T47D (cell line): ENCODE measurements at places on chromosomes 11 and 22.

GRCh38 chr11:118878163-118878563, 5.5 kb upstream of the CXCR5 start:
- DNase-seq = no peak

DNA sequence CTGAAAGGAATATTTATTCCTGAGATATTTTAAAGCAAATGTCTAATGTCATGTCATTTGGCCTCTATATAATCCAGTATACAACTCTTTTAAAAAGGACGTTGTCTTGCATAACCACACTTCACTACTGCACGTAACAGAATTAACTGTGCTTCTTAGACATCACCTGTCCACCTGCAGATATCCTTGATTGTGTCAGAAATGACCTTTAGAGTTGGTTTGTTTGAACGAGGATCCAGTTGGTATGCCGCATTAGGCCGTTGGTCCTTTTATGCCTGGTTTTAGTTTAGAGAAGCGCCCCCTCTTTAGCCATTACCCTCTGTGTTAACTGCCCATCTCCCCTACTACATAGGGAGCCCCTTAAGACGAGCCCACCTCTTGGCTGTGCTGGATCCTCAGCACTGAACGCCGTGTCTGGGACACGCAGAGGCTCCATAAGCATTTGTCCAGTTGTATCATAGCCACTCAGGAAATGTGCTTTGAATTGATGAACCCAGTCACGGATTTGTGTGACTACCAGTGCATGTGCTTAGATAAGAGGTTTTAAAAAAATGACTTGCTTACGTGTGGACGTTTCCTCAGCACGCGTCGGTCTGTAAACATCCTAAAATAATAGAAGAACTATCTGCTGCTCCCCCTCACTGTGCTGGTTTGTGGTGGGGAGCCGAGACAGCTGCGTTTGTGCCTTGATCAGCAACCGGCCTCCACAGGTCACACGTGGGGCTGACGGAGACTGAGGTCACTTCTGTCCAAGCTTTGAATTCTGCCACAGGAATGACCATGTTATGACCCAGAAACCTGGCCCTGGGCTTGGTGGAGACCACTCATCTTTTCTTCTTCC, 4.0 kb downstream of the MICAL2 start:
- no peak for DNase-seq

GRCh38 chr11:93199616-93200015, 1.8 kb upstream of the SLC36A4 start:
- no peak for DNase-seq

DNA sequence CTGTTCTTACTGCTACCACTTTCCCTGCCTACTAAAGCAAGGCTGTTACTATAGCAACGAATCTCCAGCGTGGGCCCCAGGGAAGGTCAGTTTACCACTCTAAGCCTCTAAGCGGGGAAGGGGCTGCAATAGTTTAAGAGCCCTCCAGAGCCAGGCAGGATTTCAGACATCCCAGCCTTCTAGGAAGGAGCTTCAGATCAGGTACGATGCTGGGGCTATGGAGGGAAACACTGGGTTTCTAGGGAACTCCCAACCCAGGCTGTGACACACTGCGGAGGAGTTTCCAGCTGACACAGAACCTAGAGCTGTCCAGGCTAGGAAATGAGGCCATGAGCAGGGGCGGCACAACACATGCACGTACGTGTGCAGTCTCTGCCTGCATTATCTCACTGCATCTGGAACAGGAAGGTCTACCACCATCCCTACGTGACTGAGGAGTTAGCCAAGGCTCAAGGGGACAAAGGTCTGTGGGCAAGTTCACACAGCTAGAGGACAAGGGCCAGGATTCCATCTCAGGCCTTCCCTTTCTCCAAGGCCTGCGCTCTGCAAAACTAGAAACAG, 20.4 kb downstream of the HPS4 start:
- no peak for DNase-seq

- no peak for DNase-seq
Observed at GRCh38 chr11:75954039-75954438, 139.0 kb downstream of the UVRAG start.

DNA sequence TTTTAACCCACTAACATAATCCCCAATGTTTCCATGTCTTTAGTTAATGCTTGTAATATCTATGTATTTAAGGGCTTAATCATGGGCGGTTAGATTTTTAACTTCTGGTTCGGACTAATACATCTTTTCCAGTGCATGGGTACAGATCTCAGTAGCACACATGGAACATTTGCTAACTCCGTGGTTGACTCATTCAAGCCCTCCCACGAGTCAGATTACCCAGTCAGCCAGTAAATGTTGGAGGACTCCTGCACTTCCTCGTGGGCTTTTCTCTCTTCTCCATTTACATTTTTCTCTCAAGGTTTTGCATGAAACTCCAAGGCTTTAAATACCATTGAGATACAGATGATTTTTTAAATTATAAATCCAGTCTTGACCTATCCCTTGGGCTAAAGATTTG, 313.9 kb downstream of the ST3GAL4 start:
- DNase-seq = no peak

GRCh38 chr11:78149646-78150045, 10.2 kb upstream of the ALG8 start:
- peak; percentile 67 for DNase-seq

DNA sequence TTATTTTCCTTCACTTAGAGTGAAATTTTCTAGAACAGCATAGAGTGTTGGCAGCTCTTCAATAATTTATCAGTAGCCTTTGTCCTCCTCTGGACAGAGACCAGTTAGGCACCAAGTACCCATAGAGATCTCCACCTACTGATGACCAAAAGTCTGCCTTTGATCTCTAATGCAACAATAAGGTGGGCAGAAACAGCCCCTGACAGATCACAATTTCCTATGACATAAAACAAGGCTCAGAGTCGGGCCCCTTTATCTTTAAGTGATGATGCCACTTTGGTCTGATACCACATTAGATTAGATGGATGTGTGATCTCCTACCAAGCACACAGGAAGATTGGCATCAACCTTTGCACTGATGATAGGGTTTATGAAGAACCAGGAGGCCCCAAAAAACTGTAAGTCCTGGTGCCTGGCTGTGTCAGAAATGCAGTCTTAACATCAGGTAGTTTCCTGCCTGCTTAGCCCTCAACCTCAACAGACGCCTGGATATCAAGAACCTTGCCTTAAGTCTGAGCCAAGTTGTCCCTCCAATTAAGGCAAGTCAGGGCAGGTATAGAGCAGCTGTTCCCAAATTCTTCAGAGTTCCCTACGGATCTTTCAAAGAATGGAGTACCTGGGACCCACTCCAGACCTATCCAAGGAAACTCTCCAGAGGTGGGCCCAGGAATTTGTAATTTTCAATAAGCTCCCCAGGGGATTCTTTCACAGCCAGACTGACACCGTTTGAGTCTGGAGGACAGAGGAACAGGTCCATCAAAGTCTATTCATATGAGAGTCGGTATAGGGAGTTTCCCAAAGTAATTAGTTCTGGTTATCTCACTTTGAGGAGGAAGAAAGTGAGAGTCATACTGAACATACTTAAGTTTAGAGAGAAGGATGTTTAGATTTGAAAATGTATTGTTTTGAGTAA, 30.6 kb upstream of the TMPRSS4 start:
- DNase-seq = no peak

DNA sequence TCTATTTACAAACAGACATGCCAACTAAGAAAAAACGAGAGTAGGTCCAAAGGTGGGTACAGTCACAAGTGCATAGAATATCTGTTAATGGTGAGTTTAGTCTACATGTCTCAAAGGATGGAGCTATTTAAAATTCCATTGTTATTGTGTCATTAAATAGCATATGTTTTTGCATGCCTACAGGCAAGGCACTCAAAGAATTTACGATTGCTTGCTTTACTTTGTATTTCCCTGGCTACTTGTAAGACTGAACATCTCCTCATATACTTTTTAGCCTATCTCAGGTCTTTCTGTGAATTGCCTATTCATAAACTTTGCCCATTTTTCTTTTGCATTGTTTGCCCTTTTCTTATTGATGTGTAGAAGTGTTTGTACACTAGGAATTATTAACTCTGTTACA, 39.7 kb downstream of the DEUP1 start:
- DNase-seq = peak; percentile 62

- no peak for DNase-seq
Observed at GRCh38 chr11:63762654-63763495, 5.7 kb downstream of the ZFTA start.

DNA sequence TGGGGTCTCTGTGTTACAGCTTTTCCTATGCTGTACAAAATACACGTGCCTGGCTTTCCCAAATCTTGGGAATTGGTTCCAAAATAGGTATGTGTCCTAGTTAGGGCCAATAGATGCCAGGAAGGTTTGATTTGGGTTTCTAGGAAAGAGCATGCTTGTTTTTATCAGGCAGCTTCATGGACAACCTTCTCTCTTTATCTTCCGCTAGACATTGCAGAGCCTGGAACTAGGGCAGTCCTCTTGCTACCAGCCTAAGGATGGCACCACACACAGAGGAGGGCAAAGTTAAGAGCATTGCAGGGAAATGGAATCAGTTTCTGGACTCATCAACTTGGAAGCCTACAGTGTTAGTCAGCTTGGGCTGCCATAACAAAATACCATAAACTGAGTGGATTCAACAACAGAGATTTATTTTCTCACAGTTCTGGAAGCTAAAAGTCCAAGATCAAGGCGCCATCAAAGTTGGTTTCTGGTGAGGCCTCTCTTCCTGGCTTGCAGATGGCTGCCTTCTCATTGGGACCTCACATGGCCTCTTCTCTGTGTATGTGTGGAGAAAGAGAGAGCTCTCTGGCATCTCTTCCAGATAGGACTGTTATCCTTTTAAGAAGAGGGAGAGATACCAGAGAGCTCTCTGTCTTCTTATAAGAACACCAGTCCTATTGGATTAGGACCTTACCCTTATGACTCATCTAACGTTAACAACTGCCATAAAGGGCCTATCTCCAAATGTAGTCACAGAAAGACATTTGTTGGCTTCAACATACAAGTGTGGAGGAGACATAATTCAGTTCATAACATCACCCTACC, 27.3 kb upstream of the CREB3L1 start:
- no peak for DNase-seq

- no peak for DNase-seq
Observed at GRCh38 chr11:36090356-36091109, 146.7 kb downstream of the LDLRAD3 start.

DNA sequence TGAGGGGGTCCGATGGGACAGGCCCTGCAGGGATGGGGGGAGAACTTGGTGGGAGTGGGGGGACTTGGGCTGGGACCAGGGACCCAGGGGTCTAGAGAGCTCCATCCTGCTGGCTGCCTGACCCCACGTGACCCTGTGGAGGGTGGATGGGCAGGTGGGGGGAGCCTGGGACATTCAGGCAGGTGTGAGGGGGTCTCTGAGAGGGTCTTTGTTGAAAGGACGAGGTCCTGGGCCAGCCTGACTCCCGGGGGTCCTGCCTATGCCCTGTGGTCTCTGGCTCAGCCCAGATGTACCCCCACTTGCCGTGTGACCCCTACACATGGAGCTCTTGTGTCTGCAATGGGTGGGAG, 7.5 kb downstream of the LRRC56 start:
- DNase-seq = no peak

GRCh38 chr11:116579031-116579653, 193.6 kb downstream of the BUD13 start:
- DNase-seq = no peak

- DNase-seq = no peak
Observed at GRCh38 chr22:33076343-33076742, 18.2 kb upstream of the SYN3 start.

DNA sequence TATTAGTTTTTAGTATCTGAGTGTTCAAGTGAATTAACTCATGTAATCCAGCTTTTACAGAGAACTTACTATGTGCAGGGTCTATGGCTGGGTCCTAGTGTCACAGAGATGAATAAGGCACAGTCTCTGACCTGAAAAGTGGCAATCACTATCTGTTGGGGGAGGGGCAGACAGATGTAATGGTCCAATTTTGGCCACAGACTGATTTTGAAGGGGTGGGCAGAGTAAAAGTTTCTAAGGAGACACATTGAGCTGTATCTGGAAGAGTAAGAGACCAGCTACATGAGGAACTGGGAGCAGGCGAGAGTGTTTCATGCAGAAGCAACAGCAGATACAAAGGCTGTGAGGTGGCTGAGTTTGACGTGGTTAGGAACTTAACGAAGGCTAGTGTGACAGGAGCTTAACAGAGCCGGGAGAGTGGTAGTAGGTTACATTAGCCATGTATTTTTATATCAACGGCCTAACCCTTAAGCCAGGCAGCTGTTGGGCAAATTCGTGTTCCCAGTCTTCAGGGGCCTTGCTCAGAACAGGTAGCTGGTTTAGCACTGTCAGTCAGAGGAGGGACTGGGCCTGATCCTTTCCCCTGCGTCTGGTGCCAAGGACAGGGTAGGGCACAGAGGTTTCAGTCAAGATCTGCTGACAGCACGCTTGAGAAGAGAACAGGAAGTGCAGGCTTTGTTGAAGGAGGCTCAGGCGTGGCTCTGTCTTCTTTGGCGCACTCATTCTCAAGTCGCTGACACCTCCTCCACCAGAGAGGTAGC, 1.4 kb upstream of the STIM1 start:
- DNase-seq = no peak

DNA sequence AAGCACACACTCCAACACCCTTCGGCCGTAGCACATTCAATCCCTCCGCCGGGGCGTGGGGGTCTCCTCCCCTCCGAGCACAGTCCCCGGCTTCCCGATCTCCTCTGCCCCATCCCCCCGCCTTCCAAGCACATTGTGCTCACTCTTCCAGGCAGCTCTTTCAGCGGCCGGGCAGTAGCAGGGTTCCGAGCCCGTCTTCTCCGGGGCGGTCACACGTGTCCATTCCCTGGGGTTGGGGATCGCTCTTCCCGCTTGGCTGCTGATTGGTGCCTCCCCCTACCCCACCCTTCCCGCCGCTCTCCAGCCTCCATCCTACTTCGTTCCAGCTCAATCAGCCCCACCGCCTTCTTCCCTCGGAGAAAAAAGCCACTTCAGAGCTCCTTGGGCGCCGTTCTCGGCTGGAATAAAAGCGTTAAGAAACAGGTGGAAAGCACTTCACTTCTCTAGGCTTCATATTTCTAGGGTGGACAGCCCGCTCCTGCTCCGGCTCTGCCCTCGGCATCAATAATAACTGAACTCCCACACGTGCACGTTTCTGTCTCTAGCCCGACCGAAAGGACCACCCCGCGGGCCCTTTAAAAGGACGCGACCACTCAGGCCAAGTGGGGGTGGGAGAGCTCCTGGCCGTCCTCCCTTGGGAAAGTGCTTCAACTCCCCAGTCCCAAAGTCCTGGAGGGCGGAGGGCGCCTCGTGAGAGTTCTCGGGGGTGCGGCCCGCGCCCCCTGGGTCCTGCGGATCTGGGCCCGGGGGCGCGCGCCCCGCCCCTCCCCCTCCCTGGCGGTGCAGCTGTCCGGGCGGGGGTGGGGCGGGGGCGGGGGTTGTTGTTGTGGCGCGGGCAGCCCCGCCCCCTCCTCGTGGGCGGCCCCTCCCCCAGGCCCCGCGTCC, 464 bp upstream of the CECR2 start:
- peak; percentile 52 for DNase-seq

DNA sequence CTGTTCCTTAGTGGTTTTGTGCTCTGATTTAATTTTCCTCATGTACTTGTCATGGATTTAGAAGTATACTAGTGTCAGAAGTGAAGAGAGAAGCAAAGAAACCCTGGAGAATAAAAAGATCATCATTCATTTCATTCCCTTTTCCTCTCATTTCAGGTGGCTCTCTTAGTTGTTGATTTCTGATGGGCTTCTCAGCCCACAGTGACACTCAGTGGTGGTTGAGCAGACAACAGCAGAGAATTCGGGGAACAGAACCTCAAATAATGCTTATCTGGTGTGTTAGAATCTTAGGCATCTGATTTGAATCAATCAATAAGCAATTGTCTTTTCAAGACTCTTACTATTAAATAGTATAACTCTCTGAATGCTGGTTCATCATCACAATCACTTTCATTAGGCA, 1289.4 kb downstream of the FAM181B start:
- DNase-seq = no peak

- DNase-seq = no peak
Observed at GRCh38 chr22:42389143-42389542, 43.1 kb downstream of the NFAM1 start.
